ENCODE measurements at places on chromosomes 3 and 15.

DNA sequence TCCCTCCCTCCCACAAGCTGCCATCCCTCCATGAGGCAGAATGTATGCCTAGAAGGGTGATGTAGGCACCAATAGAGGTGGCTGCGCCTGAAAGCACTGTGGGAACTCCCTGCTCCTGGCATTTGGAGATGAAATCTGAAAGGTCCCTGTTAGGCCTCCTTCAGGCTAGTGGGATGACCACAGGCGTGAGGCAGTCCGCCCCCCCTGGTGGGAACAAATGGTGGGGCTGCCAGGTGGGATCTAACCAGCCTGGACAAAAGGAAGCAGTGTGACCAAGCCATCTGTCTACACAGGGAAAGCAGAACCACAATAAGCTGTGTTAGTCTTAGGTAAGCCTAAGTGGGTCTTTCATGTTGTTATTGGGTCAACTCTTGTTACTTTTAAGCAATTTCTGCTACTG lies 25.3 kb downstream of the IL5RA start:
- no peak for DNase-seq

DNA sequence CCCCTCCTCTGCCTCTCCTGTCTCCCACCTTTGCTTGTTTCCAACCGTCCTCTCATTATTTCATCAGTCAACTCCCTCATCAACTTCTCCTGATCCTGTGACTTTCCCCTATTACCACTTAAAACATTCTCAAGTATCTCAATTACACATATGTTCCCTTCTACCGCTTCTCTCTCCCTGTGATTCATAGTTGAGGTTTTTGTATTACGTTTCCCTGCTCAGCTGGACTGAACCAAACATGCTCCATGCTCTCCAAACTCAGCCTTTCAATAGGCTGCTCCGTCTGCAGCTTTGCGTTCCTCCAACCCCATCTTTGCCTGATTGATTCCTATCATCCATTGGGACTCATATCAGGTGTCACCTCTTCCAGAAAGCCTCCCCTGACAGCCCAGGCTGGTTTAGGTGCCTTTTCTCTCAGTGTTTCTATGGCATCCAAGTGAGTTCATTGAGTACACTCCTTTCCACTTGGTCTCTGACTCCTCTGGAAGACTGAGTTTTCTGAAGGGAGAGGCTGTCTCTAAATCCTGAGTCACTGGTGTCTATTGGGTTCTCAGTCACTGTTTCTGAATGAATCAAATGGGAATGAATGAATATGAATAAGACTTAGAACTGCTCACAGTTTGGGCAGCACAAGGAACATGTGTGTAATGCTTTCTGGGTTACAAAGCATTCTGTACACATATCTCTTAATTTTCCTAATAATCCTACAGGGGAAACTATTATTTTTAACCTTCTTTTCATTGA lies 56.4 kb downstream of the PLD1 start:
- DNase-seq = no peak

GRCh38 chr3:154148541-154148940 lies 27.4 kb downstream of the ARHGEF26 start:
- no peak for DNase-seq

GRCh38 chr15:38532728-38533127 lies 31.9 kb downstream of the RASGRP1 start:
- DNase-seq = no peak

DNA sequence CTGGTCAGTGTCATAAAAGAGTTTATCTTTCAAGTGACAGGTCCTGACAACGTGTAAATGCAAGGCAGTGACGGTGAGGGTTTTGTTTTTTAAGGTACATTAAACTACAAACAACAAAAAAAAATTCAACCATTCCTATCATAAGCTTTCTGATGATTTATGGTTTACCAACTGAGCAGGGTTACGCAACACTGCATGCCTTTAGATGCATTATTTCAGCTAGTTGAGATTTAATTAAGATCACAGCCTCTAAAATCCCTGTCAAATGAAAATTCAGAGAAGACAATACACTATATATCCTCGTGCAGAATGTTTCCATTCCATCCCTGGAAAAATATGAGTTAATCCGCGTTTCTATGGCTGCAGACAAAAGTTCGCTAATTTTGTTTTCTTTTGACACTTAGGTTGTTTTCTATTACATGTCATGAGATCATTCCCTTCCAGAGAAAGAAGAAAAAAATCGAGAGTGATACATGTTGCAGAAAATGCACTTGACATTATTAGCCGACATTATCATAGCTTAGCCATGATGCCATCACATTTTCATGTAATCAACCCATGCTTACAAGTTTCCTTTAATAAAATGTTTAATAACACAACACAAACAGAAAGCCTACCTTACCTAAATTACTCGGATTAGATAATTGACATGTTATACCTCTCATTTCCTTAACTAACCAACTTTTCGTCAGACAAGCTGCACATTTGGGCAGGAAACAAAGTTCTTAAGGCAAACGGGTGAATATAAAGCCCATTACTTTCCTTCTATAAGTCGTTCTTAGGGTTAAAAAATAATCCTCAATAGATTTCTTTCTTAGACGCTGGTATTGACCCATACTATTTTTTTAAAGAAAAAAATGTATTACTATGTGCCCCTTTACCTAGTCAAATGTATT lies 521.2 kb downstream of the FOXP1 start:
- no peak for DNase-seq

DNA sequence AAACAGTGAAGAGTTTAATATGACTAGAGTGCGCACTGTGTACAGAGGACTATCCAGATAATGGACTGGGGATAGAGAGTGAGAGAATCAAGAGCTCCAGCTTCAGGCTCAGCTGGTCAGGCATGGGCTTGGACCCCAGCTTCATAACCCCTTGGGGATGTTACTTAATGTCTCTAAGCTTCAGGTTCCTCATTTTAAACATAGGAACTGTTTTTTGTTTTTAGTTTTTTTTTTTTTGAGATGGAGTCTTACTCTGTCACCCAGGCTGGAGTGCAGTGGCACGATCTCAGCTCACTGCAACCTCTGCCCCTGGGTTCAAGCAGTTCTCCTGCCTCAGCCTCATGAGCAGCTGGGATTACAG lies 9.9 kb upstream of the BRPF1 start:
- no peak for DNase-seq

- no peak for DNase-seq
Measured at GRCh38 chr3:24986612-24987011, 441.5 kb upstream of the RARB start.

- DNase-seq = no peak
Measured at GRCh38 chr3:57796261-57796660, 40.2 kb downstream of the SLMAP start.

DNA sequence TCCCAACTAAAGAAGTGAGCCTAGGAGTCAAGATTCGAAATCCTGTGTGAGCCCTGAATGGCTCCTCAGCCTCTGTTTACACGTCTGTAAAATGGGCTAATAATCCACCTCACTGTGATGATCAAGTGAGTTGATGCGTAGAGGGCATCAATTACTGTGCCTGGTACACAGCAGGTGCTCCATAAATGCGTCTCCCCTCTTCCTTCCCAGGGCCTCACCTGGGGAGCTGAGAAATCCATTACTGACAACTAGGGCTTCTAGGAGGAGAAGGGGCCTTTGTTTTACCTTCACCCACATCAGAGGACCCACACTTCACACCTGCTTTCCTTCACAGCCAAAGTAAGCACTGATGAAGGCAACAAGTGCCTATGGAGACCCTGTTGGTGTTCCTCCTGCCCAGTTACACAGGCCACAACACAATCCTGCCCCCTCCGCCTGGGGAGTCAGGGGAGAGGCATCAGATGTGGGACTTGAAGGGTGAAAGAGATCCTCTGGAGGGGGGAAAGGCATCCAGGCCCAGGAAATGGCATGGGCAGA lies 1.4 kb downstream of the CIB2 start:
- DNase-seq = no peak

DNA sequence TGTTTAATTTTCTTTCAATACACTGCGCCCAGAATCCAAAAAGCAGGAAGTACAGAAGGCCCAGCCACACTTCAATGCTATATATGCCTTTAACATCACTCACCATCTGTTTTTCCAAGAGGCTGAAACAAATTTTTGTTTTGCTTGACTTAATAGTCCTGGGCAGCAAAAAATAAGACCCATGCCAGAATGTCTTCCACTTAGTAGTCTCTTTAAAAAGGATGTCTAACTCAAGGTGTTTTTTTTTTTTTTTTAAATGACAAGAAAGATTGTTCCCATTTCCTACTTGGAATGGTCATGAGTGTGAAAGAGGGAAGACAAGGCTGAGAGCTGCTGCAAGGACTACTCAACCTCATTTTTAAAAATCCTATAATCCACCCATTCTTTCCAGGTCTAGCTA lies 590.3 kb upstream of the SGO1 start:
- DNase-seq = no peak

DNA sequence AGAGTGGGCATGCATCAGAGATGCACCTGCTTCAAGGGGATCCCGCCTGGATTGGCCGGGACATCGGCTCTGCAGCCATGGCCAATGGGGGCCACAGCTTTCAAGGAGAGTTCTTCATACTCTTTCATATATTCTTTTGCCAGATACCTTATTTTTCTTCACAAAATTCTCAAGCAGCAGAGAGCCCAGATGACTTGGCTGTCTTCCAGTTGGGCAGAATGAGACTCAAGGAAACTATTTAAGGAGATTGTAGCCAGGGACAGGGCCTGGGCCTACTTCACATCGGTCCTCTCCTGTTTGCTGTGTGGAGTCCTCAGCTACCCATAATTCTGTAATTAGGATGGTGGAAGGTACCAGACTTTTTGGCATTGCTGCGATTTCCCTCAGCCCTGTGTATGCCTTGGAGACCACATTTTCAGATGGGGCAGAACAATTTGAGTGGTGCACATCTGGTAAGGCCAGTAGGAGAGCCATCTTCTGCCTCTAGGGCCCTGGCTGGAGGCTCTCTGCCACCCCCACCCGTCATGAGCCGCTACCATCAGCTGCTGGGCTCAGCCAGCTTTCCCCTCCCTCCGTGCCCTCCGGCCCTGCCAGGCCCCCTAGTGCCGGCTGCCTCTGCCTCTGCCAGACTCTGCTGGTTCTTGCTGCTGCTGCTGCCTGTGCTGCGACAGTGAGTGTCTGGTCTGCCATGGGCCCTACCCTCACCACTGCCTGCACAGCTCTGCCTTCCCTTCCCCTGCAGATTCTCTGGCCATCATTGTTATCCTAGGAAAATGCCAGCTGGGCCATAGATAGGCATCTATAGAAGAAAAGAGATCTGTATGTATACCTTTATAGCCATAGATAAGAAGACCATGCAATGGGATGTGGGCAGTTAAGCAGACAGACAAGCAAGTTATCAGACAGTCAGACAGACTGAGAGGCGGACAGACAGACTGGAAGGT lies 6.7 kb downstream of the PLIN1 start:
- no peak for DNase-seq

- DNase-seq = no peak
Measured at GRCh38 chr3:70040386-70040785, 40.9 kb downstream of the SAMMSON start.

DNA sequence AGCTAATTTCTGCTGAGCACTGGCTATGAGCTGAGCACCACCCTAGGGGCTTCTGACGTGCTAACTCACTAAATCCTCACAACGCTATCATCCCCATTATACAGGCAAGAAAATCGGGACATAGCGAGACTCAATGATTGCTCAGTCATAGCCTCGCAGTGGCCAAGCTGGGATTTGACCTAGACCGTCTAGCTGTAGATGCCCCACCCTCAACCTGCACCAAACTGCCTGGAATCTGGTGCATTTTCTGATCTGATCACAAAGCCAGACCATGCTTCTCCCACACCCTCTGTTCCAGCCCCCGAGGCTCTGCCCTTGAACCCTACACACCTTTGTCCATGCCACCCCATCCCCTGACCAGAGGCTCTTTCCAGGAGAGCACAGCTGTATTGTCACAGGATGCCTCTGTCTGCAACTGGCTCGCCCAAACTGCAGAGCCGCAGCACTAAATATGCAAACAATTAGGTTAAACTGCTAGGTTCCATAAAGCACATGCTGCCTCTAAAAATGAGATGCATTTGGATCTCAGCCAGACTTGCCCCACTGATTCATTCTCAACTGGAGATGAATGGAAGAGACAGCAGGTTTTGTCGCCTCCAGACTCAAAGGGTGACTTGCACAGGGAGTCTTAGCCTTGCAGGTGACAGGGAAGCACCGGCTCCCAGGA lies 95.2 kb downstream of the NUP210 start:
- DNase-seq = no peak

GRCh38 chr3:50192689-50193141 lies 1.3 kb downstream of the GNAT1 start:
- peak; percentile 76 for DNase-seq

GRCh38 chr15:88995449-88995848 lies 82.3 kb upstream of the MFGE8 start:
- no peak for DNase-seq

- DNase-seq = no peak
Measured at GRCh38 chr3:15361494-15362214, 29.3 kb upstream of the SH3BP5 start.

GRCh38 chr3:151395806-151396205 lies 11.3 kb upstream of the P2RY12 start:
- no peak for DNase-seq

- no peak for DNase-seq
Measured at GRCh38 chr3:20391644-20392043, 205.6 kb upstream of the SGO1 start.

DNA sequence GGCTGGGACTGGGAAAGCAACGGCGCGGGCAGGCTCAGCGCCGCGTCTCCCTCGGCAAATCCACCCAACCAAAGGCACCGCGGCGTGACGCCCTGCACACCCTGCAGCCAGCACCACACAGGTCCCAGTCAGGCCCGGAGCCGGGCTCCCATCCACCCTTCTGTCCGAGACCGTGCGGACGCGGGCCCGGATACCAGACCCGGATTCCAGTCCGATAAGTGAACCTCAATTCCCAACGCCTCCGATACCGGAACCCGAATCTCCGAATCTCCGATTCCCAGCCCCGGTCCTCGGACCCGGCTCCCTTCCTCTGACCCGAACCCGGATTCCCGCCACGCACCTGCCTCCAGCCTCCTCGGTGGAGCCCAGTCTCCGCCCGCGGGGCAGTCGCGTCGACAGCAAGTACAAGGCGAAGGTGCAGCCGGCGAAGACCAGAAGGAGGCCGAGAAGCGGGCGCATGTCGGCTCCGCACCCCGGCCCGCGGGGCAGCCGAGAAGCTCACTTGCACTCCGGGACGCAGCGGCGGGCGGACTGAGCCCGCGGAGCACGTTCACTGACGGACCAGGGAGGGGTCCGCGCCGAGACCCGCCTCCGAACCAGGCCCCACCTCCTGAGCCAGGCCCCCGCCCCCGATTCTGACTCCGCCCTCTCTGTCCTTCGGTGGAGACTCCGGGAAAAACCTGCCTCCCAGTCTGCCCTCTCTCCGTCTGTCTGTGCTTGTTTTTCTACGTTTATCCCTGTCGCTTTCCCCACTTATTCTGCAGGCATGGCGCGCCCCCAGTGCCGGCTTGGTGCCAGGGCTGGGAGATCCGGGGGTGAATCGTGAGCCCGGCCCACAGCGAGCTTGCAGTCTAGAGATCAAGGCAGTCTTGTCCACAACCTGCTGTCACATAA lies at the start of gene TMEM41A:
Gene TMEM41A, minus strand, starts transcription at position 533 of the 894 bp plus-strand sequence. Its CDS starts 74 bp downstream, at position 459.
- DNase-seq = peak; percentile 86

All from immature natural killer cell (primary cell).